ENCODE measurements at places on chromosomes 3 and 15.

DNA sequence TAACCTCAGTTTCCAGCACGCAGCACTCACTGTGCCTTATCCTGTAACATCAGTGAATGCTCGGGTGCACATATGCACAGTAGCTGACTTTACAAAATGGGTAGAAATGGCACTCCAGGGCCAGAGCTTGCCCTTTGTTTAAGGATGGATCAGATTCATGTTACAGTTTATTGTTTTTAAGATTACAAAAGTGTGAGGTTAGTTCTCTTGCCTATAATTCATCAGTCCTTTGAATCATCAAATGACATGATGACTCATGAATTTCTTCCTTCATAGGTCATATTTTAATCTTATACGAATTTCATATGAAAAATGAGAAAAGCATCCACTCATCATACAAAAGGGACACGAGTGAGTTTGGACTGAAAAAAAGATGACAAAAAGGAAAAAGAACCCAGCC, 545.3 kb downstream of the GBE1 start:
- no peak for DNase-seq

DNA sequence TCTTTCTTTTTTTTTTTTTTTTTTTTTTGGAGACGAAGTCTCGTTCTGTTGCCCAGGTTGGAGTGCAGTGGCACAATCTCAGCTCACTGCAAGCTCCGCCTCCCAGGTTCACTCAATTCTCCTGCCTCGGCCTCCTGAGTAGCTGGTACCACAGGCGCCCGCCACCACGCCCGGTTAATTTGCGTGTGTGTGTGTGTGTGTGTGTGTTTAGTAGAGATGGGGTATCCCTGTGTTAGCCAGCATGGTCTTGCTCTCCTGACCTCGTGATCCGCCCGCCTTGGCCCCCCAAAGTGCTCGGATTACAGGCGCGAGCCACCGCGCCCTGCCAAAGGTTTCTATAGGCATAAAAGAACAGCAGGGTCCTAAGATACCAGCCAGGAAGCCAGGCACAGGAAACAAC, 261.0 kb upstream of the CCDC54 start:
- DNase-seq = no peak

DNA sequence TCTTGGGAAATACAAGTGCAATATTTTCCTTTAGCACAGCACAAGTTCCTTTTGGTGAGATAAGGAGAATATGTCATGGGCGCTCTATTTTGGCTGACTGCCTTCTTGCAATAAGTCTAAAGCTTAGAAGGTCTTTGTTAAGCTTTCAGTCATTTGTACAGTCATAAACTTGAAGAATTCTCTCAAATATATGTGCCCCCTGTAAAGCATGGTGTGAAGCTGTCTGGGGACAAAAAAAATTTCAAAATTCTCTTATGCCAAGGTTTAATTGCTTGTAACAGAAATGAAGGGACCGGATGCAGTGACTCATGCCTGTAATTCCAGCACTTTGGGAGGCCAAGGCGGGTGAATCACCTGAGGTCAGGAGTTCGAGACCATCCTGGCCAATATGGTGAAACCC, 21.7 kb upstream of the ARID3B start:
- DNase-seq = no peak

GRCh38 chr3:111338059-111338698, 203.8 kb upstream of the CD96 start:
- DNase-seq = no peak

DNA sequence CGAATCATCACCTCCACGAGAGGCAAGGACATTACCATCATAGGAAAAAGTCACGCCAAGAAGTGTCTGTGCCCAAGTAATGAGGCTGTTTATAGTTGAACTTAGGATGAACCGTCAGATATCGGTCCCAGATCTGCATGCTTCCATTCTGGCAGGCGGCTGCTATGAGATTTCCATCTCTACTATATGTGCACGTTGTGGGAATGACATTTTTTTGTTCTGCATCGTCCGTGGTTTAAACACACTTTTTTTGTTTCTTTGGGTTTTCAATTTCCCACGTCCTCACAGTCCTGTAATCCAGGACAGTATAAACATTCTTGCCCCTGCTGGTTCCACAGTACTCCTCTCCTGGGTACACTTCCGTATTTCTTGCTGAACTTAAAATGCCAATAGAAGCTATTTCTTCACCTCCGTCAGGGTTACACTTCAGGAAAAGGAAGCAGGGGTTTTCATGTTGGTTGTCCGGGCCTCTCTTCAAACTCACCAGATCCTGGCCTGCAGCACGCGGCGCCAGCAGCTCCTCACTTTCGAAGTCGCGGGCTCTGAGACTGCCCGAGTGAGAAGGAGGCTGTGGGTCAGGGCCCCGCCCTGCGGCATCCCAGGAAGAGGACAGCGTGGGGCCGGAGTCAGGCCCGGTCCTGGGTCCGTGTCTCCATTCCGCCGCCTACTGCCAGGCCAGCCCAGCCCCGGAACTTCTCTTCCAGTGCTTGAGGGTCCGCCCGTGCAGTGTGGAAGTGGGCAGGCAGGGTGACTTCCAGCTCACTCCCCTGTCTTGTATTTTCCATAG, 9.8 kb upstream of the TM4SF4 start:
- no peak for DNase-seq

DNA sequence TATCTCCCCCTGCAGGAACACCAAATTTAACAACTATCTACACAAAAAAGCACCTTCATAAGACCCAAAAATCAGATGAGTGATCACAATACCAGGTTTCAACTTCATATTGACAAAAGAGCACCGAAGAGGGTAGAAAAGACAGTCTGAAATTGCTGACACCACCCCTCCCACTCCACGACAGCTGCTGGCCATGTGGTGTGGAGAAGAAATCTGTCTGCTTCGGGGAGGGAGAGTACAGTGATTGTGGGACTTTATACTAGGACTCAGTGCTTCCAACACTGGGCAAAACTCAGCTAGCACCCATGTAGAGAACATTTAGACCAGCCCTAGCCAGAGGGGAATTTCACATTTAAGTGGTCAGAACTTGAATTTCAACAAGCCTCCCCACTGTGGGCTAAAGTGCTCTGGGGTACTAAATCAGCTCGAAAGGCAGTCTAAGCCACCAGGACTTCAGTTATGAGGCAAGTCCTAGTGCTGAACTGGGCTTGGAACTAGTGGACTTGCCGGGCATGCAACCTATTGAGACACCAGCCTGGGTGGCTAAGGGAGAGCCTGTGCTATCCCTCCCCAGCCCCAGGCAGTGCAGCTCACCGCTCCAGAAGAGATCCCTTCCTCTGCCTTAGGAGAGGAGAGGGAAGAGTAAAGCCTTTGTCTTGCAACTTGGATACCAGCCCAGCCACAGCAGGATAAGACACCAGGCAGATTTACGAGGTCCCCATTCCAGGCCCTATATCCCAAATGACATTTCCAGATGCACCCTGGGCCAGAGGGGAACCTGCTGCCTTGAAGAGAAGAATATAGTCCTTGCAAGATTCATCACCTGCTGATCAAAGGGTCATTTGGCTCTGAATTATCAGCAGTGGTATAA, 44.6 kb upstream of the POU1F1 start:
- DNase-seq = no peak

GRCh38 chr3:14133188-14133800, 8.4 kb downstream of the TMEM43 start:
- DNase-seq = no peak

GRCh38 chr3:116716490-116716889, 6.9 kb downstream of the TUSC7 start:
- DNase-seq = no peak

DNA sequence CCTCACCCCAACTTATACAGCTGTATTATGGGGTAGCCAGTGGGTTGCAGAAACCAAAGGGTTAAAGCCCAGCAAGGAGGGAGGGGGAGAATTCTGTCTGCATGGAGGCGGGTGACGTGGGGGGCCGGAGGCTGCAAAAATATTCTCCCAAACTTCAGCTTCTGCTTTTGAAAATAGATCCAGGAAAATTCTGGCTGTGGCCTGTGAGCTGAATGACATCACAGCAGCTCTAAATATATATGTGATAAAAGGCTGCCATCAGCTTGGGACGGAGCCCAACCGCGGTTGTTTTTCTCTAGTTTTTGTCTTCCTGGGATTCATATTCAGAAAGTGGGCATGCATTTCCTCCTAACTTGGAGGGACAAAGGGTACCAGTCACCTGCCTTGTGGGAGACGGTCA, 27.6 kb downstream of the MAPKAPK3 start:
- no peak for DNase-seq

GRCh38 chr15:55515991-55516776, 8.2 kb upstream of the DNAAF4 start:
- no peak for DNase-seq

DNA sequence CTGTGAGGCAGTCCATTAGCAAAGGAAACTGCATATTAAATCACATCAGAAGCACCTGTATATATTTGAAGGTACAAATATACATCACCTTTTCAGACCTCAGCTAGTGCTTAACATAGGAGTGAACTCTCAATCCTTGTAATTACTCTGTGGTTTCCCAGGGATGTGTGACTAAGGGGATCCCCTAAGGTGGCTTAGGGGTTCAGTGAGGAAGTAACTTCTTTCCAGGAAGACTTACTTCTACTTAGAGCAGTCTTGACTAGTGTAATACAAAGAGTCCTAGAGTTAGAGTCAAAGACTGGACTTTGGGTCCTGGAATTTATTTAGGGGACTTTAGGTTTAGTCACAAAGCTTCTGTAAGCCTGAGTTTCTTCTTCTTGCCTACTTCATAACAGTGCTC, 8.7 kb upstream of the SUMF1 start:
- DNase-seq = no peak

DNA sequence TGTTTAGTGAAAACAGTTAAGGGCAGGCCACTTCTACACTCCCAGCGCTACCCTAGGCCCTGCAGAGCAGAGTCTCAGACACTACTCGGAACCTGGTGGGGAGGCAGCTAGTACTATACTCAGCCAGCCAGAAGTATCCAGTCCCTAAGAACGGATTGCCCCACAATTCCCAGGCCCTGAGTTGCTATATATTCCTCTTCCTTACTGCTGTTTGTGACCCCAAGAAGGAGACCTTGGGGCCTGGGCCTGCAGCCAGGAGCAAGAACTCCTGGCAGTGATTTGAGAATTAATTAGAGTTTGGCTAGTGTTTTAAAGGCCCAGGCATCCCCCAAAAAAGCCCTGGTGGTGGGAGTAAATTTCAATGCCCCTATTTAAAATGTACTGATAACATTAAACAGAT, 87.7 kb downstream of the RBPMS2 start:
- peak; percentile 37 for DNase-seq

DNA sequence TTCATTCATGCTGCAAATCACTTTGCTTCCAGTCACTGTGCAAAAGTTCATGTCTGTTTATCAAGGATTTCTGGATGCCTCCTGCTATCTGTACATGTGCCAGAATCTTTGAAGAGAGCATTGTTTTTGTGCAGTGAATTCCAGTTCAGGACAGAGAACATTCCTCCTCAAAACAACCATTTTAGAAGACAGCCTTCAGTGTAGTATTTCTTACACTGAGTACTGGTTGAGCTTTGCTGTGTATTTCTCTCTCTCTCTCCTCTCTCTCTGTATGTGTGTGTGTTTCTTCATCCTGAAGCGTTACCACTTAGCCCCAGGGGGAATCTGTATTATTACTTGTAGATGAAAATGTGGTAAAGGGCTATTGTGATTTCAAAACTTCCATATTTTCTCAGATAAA, 123.8 kb upstream of the CHL1 start:
- no peak for DNase-seq

GRCh38 chr15:74783808-74784175, 1.9 kb downstream of the CSK start:
- no peak for DNase-seq

DNA sequence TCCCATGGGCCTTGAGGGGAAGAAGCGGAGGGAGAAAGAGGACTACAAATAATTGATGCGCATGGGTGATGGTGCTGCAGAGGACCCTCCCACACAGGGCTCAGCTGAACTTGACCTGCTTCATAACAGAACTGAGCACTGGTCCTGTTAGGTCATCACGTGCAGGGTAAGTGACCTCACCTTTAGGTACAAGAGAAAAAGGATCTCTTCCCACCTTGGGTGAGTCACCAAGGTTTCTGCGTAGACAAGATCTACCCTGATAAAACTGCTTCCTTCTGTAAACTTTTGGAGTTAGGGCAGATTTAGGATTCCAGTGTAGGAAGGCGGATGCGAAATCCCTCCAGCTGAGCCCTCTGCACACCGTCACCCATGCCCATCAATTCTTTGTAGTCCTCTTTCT, 67.1 kb downstream of the FEM1B start:
- no peak for DNase-seq

GRCh38 chr3:11718637-11719405, 75.1 kb upstream of the VGLL4 start:
- DNase-seq = peak; percentile 85

DNA sequence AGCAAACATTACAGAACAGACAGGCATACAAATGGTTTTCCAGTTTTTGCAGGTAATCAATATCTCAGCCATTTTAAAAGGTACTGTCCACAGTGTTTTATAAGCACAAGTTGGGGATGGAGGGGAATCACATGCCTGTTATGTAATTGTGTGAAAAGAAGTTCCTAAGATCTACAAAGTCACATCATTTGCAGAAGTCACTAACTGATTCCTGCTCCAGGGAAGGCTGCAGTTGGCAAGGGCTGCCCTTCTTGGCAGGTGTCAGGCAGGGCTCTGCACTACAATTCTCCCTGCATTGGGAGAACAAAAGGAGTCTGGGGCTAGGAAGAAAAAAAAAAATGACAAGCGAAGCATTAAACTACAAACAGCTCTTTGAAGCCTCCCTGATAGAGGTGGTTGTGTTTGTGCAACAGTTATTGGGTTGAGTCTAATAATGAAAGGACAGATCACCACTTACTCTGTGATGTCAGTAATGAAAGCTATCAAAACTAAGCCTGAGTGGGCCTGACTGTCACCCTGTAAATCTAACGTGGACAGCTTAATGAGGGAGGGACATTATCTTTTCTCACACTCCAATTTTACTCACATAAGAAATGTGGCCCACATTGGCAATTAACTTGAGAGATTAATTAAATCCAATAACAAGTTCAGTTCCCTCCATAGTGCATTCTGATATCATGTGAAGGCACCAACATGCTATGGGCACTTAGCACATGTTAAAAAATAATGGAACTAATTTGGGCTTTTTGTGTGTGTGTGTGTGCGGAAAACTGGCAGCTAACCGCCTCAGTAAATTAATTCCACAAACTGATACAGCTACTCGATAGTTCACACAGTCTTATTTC, 242.9 kb downstream of the FHIT start:
- DNase-seq = no peak

DNA sequence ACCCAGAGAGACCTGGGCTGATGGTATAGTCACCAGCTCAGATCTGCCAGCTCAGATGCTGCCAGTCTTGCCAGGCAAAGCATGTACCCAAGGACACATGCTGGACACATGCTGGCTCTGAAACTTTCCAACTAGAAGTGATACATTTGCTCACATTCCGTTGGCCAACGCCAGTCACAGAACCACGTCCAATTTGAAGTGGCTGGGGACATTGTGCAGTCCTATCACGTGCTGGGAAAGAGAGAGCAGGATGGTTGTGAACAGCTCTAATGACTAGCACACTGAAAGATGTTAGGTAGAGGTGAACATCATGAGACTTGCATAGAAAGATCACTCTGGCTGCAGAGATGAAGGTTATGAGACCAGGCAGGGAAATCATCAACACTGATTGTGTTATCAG, 308.5 kb upstream of the ROPN1 start:
- no peak for DNase-seq

DNA sequence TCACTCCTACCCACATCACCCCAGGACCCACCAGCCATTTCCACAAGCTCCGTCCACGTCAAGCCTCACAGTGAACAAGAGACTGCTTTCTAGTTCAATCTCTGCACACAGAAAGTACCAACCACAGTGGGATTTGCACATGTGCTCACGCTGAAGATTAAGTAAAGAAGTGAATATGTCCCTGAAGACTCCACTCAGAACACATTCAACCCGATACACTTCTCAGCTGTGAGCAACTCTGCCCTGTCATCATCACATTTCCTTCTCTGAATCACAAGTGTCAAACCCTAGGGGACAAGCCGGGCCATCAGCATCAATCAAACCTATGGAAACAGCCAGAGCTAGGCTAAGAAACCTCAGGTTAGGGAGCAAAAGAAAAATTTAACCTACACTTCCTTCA, 1.9 kb downstream of the STIMATE start:
- no peak for DNase-seq

Data from aorta (tissue), 5 donors.